Thymus (tissue), 14 donors: ENCODE measurements at places on chromosomes 7 and 10.

DNA sequence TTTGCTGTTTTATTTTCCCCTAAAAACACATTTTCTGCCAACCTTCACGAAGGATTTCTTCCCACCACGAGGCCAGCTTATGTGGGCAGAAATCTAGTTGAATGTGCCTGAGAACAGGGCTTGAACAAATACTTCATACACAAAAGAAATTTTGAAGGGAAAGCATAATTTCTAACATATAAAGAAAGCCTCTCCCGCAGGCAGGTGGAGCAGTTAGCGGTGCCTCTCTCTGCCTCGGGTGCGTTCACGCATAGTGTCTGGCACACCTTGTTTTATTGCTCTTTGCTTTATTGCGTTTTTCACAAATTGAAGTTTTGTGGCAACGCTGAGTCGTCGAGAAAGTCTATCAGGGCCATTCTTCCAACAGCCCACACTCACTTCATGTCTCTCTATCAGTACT is 7.0 kb upstream of the CSGALNACT2 start:
- DNase-seq: no peak

DNA sequence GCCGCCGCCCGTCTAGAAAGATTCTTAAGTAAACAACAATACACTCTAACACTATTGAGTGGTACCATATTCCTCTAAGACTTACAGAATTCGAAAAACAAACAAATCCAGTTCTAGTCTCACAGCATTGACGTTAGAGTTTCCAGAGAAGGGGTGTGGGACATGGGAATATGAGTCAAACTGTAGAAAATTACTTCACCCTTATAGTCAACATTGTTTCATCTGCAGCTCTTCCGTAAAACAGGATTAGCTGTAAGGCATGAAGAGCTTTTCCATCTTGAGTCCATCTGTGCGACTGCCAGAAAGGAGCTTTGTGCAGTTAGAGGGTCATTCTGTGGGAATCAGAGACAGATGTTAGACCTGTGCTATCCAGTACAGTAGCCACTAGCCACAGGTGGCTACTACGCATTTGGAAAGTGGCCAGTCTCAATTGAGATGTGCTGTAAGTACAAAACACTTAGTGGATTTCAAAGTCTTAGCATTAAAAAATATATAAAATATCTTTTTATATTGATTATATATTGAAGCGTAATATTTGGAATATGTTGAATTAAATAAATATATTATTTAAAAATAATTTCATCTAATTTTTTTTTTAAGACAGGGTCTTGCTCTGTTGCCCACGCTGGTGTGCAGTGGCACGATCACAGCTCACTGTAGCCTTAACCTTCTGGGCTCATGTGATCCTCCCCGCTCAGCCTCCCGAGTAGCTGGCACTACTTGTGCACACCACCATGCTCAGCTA is 79.8 kb upstream of the MPP7 start:
- DNase-seq: no peak

GRCh38 chr10:96301616-96302015 is 2.6 kb upstream of the DNTT start:
- no peak for DNase-seq

DNA sequence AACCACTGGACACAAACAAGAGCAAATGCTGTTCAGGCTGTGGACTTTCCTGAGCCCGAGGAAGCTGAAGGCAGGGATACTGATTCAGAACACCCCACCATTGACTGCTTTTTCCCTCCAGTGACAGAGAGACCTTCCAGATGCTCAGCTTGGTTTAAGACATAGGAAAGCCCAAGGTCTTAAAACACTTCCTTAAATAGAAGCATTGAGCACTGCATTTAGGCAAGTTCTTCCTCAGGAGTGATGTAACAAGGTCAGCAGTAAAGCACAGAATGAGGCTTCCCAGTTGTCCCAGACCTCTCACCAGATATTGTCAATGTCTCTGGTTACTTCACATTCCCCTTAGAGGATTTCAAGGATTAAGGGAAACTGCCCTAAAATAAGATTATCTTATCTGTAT is 19.6 kb upstream of the CDCA7L start:
- DNase-seq: no peak

GRCh38 chr10:5951721-5952407 is 25.5 kb downstream of the IL15RA start:
- DNase-seq: no peak

DNA sequence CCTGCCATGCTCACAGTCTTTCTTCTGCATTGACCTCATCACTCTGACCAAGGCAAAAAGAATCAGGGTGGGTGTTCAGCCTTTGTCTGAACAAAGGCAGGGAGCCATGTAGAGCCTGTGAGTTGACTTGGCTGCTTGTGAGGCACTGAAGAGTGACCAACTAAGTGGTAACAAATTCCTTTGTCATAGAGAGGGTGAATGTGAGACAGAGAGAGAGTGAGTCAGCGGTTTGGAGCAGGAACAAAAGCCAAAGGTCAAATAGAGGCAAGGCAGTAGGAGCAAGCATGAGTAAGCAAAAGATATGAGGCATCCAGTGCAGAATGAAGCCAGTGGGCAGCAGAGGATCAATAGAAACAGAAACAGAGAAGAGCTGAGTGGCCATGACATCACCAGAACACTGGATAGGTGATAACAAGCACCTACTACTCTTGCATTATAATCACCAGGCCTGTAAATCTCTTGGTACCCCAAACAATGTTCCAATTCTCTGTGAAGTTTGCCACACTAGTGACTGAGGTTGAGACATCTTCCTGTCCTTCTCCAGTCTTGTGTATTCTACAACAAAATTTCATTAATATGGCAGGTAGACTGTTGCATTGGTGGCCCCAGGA is 116.2 kb upstream of the LAMB4 start:
- DNase-seq: no peak

GRCh38 chr10:129165770-129166169 is 301.3 kb upstream of the MGMT start:
- DNase-seq: no peak

GRCh38 chr7:45702751-45703150 is 128.6 kb downstream of the ADCY1 start:
- no peak for DNase-seq

GRCh38 chr10:96747734-96748550 is 27.6 kb upstream of the PIK3AP1 start:
- no peak for DNase-seq

DNA sequence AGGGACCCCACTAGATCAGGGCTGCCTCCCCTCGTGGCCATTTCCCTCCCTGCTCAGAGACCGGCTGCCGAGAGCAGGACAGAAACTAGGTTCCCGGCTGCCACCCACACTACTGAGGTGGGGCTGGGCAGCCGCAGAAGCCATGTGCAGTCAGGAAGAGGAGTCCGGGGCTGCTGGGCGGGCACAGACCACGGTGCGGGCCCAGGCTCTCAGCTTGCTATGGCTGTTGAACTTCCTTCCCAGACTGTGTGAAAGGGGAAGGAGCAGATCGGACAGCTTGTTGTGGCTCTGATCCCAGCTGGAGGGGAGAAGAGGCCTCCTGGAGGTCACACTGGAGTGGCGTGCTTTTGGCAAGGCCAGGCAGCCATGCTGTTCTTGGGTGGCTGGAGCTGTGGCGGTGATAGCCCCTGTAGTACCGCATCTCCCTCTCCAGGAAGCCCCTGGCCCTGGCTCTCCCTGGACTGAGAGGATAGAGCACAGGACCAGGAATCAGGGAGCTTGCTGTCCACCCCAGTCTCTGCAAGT is 56.8 kb downstream of the HK1 start:
- no peak for DNase-seq
